ENCODE measurements at places on chromosomes 16 and 17.

DNA sequence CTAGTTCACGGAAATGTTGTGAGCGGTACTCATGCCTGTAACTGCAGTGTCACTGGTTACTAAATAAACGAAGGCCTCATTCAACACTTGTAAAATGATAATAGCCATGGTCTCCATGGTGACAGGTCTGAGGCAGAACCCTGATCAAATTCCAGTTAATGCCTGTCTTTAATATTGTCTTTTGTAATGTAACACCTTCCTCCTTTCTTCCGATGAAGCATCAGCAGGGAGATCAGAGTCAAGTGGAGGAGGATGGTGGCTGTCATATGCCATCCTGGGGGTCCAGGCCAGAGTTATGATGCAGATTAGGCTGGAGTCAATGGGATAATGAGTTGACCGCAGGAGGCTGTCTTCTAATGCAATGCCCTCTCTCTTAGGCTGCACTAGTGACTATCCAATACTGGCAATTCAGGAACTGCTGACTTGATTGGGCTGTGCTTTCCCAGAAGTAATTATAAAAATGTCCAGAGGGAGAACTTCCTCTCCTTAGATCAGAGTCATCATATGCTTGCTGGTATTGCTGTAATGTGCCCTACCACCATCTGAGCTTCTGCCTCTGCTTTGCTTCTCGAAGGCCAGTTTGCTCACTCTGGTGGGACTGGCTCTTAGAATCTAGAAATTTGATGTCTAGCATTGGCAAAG is 419.1 kb downstream of the CA10 start:
- no peaks in the 10 kb centered on the region for H3K36me3 ChIP-seq
- no peak for DNase-seq
- no peak overlapping the region for H3K4me3 ChIP-seq
- no peak overlapping the region for H3K27ac ChIP-seq

- H3K4me3 ChIP-seq = no peak overlapping the region
- peaks cover 7% of the 10 kb centered on the region for H3K27me3 ChIP-seq
- DNase-seq = no peak
These were observed 167.0 kb downstream of the UTP18 start for GRCh38 chr17:51427323-51427811.

DNA sequence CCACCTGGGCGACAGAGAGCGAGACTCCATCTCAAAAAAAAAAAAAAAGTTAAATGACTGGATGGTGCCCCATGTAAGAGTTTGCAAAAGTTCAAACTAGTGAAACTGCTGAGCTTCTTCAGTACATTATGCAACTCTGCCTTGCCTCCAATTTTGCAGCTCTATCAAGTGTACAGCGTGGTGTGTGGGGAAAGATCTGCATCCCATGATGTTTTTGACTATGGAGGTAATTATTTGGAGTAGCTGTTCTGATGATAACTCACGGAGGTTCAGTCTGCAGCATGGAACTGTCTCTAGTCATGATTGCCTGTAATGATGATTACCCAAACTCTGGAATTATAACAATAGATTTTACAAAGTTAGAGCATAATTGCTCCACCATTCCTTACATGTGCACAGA is 149.6 kb downstream of the PITPNC1 start:
- H3K27ac ChIP-seq = no peak overlapping the region
- no peak overlapping the region for H3K4me3 ChIP-seq
- peaks cover 4% of the 10 kb centered on the region for H3K4me1 ChIP-seq

GRCh38 chr17:14143688-14144087 is 74.4 kb downstream of the COX10 start:
- no peaks in the 10 kb centered on the region for H3K27me3 ChIP-seq
- H3K4me1 ChIP-seq = peaks cover 18% of the 10 kb centered on the region
- H3K36me3 ChIP-seq = peaks cover 5% of the 10 kb centered on the region
- no peak overlapping the region for H3K27ac ChIP-seq
- DNase-seq = no peak

Data from naive B cell (primary cell).